T1000 (cell line): ENCODE measurements at places on chromosomes 2 and 18.

- no peak for DNase-seq
These were observed 1351.3 kb upstream of the CHAC2 start for GRCh38 chr2:52416340-52416739.

GRCh38 chr18:51862051-51862715 lies 477.8 kb upstream of the DCC start:
- no peak for DNase-seq

GRCh38 chr2:182980115-182980514 lies 58.1 kb downstream of the NCKAP1 start:
- no peak for DNase-seq

DNA sequence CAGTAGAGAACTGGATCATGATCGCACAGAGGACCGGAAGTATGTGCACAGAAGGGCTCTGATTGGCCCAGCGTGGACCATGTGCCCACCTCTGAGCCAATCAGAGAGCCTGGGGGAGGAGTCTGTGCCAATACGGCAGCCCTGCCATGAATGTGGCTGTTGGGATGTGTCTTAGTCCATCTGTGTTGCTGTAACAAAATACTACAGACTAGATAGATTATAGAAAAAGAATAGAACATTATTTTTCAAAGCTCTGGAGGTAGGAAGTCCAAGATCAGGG lies 132.0 kb downstream of the NDUFA10 start:
- DNase-seq, result no peak

DNA sequence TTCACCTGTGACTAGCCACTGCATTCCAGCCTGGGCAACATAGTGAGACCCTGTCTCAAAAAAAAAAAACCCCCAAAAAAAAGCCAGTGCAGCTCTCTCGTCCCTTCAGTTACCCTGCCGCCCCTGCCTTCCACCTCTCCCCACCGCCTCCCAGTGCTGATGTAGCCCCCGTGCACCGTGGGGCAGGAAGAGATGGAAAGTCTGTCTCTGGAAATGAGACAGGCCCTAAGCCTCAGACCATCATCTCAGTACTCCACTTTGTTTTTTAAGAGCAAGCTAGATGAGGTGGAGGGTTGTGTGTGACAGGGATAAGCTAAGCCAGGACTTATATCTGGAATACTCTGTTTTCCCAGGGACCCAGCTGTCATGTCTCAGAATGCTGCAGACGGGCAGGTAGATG lies 32.0 kb downstream of the MERTK start:
- no peak for DNase-seq

GRCh38 chr2:144146076-144146475 lies 373.8 kb downstream of the ZEB2 start:
- no peak for DNase-seq

GRCh38 chr2:146853741-146854444 lies 990.9 kb upstream of the ACVR2A start:
- DNase-seq, result no peak
